ENCODE measurements at places on chromosomes 2 and 18. TPM values are rescaled to one million over a fixed set of nuclear protein-coding genes. Genes with fewer than 3 reads are reported as not detected.

DNA sequence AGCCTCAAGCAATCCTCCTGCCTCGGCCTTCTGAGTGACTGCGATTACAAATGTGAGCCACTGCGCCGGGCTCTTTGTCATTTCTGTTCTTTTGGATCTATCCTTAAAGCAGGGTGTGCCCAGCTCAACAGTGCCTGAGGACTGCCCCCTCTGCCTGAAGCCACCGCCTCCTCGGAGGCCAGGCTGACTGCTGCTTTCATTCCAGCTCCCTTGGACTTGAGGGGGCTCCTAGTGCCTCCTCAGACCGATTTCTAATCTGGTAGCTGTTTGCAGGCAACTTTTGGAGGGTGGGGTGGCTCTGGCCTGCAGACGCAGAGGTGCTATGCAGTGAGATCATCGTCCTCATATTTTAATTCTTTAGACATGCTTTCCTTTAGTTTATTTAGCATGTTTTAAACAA is 35.9 kb upstream of the KLF11 start:
- no peak for DNase-seq

Gene SRD5A2
- 0.18 TPM for total RNA-seq

Gene MOCOS
- 0.09 TPM for total RNA-seq

Gene CAPN14
- total RNA-seq: 2.8 TPM

DNA sequence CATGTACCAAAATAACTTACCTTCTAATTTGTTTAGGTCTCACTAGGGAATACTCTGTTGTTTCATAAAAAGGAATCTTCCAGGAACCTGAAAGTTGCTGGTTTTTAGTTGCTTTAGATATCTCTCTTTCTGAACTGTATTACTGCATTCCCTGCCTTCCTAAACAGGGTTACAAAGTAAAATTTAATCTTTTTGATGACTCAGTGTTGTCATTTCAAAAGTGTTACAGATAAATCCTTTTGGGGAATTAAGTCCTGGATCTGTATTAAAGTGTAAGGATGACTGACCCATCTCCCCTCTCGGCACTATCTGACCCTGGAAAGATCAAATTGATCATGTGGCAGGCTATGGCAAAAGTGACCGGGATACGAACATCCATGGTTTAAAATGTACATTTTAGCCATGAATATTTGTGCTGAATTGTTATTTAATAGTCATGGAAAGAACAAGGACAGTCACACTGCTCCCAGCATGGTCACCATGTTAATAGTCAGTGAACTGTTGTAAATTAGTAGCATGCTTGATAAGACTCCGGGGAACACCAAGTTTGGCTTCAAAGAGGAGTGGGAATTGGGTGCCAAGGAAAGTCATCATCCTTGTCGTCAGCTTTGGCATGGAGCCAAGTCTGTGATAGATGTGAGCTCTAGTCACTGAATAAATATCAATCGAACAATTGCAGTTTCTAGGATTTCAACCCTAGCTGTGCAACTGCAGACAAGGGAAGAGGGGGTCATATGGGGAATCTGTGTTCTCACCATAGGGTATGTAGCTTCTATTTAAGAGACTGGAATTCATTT is 4.2 kb downstream of the PLEKHA3 start:
- DNase-seq: peak; percentile 15

DNA sequence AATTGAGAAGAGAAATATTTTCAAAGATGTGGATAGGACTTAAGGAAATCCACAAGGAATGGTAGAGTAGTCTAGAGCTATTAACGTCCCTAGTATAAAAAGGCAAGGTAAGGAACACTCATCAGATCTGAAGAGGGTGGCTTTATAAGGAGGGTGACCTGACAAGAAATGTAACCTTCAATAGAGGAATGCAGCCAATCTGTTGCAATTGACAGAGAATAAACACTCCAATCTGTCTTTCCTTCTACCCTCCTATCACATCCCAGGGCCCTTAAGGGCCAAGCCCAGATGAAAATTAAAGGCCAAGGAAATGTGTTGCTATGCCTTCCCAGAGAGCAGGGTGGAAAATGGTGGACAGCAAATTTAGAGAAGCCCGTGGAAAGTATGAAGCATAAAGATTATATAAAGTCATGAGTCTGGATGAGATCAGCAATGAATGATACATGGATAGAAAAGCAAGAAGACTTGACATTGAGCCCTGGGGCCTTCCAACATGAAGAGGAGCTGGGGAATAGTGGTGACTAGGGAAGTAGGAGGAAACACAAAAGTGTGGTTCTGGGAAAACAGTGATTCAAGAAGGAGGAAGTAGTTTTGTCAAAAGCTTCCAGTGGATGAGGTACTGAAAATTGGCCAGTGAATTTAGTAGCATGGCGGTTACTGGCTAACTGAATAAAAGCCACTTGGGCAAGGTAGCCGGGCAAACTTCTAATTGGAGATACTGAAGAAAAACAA is 270.6 kb upstream of the TANK start:
- no peak for DNase-seq

Gene ADRA2B
- total RNA-seq: not detected

DNA sequence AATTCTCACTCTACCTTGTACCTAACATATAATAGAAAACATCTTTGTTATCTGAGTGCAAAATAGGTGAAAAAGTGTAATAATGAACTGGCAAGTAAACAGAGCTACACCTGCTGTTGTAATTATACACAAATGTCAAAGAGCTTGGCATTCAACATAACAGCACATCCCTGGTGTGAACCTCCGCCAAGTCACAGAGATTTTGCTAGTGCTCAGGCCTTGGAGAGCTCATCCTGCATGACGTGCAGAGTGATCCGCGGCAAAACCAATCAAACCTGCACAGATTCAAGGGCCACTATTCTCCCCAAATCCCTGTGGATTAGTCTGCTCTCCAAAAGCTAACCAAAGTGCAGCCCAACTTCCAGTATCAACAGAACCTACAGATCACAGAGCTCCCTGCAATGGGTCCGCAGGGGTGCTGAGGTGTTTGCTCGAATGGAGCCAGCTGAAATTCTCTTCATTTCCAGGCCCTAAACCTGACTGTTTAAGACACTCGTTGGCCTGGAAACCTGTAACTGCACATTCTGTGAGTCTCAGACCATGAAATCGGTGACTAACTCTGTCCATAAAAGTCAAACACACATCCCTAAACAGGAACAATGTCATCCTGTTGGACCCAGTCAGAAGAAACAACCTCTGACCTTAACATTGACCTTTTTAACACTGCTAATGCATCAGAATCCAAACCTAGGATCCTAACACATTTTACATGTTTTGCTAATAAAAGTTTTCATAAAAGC is 111.8 kb downstream of the EPB41L3 start:
- DNase-seq: peak; percentile 84

DNA sequence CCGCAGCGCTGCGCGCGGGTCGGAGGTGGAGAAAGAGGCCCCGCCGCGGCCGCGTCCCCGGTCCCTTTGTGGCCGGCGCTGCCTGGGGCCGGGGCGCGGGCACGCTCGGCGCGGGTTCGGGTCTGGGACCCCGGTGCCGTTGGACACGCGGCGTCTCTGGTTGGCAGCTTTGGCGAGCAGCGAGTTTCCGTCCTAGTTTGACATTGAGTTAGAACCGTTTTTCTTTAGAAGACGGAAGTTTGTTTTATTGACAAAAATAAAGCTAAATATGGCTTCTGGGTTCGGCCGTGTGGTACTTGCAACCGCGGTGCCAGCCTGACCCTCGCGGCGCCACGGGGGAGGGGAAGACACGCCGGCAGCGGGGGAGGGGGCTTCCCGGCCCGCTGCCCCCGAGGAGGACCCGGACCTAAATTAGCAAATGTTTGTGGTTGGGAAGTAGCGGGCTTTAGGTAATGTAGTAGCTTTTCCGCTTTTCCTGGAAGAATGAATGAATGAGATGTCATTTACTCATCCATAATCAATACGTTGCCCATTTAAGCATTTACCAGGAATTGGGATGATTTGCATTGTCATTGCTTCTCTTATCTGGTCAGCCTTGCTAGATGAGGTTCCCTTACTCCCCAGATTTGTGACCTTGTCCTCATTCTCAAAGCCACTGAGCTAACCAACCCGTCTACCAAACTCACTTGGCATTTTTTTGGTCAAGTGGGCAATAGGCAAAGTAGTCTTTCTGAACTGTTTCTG is 530 bp downstream of the GALNT1 start:
- peak; percentile 23 for DNase-seq

Gene ZBTB7C
- 3.9 TPM for total RNA-seq

GRCh38 chr2:197920592-197921201 is 116.3 kb downstream of the PLCL1 start:
- DNase-seq: no peak

DNA sequence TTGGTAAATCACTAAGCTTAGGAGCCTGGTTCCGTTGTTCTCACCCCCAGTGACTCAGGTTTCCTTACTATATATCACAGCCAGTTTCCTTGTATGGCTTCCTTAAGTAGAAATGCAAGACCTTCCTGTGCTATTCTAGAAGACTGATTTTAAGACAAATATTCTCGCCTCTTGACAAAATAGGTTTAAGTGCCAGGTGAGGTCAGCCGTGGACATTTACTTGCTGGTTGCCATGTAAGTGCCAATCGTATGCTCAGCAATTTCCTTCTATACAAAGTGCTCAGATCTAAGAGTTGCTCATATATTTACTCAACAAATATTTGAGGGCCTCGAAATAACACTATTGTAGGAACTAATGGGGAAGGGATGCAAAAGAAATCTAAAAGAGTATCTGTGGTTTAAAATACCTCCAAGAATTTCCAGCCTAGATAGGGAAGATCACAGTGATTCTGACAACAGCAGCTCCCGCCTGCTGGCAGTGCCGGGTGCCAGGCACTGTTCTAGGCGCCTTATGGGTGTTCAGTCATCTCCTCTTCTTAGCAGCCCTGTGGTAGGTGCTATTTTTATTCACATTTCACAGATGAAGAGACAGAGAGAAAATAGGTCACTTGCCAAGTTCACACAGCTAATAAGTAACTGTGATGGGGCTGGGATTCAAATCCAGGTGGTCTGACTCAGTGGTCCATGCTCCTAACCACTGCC is 95.3 kb upstream of the B3GNT7 start:
- DNase-seq: no peak

- no peak for DNase-seq
These were observed 28.1 kb downstream of the TFCP2L1 start for GRCh38 chr2:121256720-121257479.

GRCh38 chr2:7984693-7985353 is 697.0 kb upstream of the ID2 start:
- no peak for DNase-seq

Gene RUFY4
- total RNA-seq: not detected

- DNase-seq: peak; percentile 84
These were observed at the start of gene MGAT4A for GRCh38 chr2:98731041-98731893. Gene MGAT4A (minus strand): TSS chr2:98731132. CDS start chr2:98726332, 4,800 bp downstream.

DNA sequence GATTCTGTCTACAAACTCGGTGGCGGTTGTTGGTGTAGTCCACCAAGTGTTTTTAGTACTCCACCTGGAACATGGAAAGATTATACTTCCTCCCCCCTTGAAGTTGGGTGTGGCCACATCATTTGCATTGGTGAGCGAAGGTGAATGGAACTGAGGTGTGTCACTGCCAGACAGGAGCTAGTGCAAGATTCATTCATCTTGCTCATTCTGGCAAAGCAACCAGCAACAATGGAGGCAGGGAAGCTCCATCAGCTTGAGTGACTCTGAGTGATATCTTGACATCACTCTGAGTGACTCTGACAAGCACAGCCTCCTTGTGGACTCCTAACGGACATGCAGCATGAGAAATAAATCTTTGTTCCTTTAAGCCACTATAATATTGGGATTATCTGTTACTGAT is 54.7 kb upstream of the SLC1A4 start:
- DNase-seq: no peak

GRCh38 chr2:86661333-86661732 is 37.7 kb upstream of the RNF103 start:
- no peak for DNase-seq

GRCh38 chr18:26943906-26944305 is 78.4 kb upstream of the AQP4 start:
- no peak for DNase-seq

DNA sequence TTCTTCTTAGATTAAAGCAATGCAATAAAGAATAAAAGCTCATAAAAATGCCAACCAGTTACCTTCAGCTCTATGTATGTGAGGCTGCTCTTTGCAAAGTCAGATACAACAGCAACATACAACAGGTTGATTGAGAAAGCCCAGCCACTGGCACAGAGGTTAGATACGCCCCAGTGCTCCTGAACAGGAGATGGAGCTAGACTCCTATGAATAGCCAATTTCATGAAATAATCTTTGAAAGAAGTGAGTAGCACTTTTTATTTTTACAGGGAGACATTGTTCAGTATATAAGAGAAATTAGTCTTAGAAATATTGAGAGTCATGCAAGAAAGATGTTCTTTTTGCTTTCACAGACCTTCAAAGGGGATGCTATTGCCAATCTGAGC is 362.4 kb upstream of the MEX3C start:
- DNase-seq: no peak

DNA sequence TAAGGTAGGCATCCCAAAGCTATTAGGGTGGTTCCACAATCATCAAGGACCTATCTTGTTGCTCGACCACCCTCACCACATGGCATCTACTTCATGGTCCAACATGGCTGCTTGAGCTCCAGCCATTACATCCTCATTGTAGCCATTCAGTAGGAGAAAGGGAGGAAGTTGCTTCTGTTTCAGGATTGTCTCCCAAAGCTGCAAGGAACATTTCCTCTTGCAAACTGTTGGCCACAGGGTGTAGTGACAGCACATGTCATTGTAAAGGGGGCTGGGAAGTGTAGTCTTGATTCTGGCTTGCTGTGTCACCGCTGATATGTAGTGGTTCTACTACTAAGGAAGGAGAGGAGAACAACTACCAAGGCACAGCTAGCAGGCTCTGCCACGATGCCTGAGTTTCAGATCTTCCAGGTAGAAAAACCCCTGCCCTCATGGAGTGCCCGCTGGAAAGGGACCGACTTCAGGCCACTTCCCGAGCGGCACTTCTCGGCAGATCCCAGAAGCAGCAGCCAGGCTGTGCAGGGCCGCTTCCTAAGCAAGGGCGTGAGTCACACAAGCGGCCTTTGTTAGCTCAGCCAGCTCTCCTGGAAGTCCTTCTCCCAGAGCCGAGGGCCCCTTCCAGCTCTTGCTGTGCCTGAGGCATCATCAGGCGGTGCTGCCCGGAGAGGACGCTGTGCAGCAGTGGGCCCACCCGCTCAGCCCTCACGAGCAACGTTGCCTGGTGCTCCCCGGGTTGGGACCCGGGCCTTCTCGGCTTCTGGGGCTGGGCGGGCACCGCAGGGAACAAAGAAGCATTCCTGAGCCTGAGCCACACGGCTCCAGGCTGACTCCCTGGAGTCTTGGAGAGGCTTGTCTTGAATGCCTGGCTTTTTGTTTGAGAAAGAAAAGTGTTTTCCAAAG is 58.2 kb downstream of the HS6ST1 start:
- no peak for DNase-seq

Gene UGT1A10
- total RNA-seq: not detected

Gene FEV
- not detected for total RNA-seq

Gene EGR4
- total RNA-seq: 0.09 TPM

DNA sequence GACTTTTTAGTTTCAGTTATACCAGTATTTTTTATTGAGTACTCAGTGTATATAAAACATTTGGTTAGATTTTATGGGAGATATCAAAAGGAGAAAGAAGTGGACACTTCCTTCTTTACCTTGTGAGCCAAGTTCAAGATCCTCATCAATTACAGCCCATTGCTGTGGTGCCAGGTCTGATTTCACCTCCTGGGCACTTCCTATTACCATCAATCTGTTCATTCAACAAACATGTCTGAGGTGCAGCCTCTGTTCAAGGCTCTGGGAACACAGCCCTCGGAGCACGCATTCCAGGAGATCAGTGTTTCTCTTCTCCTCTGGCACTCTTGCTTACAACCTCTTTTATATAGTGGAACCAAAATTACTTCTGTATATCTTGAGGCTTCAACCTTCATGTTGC is 171.4 kb upstream of the ALPP start:
- DNase-seq: no peak

Gene ABCG8
- 0.27 TPM for total RNA-seq

- DNase-seq: no peak
These were observed 300.1 kb upstream of the TRIB2 start for GRCh38 chr2:12416600-12416999.

- DNase-seq: no peak
These were observed 24.2 kb downstream of the MAP3K20 start for GRCh38 chr2:173099804-173100203.

Measured in cerebellum (tissue), 4 donors.